ENCODE measurements at places on chromosomes 12 and 14. TPM values are rescaled to one million over a fixed set of nuclear protein-coding genes. Genes with fewer than 3 reads are reported as not detected.

The PTCSC3 gene
- polyA plus RNA-seq = not detected

The ZDHHC22 gene
- not detected for polyA plus RNA-seq

The SLC17A8 gene
- polyA plus RNA-seq = not detected

The RBM23 gene
- polyA plus RNA-seq = 67.8 TPM

The AQP6 gene
- not detected for polyA plus RNA-seq

The MDGA2 gene
- not detected for polyA plus RNA-seq

The CLEC4C gene
- 8.6 TPM for polyA plus RNA-seq

The GPR84 gene
- not detected for polyA plus RNA-seq

The RAB5B gene
- polyA plus RNA-seq = 68.3 TPM

The LHX5 gene
- polyA plus RNA-seq = not detected

The DIABLO gene
- 61.1 TPM for polyA plus RNA-seq

The ENDOU gene
- polyA plus RNA-seq = not detected

The TAS2R50 gene
- not detected for polyA plus RNA-seq

The PARP11 gene
- polyA plus RNA-seq = 6.5 TPM

The KLRK1 gene
- polyA plus RNA-seq = 32.9 TPM

The HCFC2 gene
- polyA plus RNA-seq = 6.3 TPM

The RPS26 gene
- polyA plus RNA-seq = 648 TPM

The FOS gene
- polyA plus RNA-seq = 3,376 TPM

The PAH gene
- polyA plus RNA-seq = not detected

The NYNRIN gene
- 0.14 TPM for polyA plus RNA-seq

The OTX2 gene
- not detected for polyA plus RNA-seq

The ITGA7 gene
- polyA plus RNA-seq = not detected

The SLC4A8 gene
- 0.51 TPM for polyA plus RNA-seq

The MAP3K9 gene
- polyA plus RNA-seq = 6.3 TPM

The MAP1LC3B2 gene
- 12.2 TPM for polyA plus RNA-seq

The B4GALNT3 gene
- not detected for polyA plus RNA-seq

The MGST1 gene
- 2.0 TPM for polyA plus RNA-seq
